ENCODE measurements at places on chromosomes 2 and 18.

DNA sequence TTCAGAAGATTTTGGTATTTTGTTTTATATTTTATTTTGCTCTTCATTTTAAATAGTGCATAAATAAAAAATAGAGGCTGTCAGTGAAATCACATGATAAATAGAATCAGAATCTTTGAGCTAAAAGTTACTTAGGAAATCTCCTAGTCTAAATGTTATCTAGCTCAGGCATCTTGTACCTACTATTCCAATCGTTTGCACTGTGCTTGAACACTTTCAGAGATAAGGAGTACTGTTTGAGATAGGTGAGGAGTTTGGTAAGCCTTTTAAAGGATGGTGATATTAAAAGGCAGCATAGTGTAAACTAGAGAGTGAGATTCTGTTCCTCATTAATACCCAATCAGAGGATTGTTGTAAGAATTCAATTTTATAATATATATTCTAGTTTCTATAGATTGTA lies 157.2 kb upstream of the MYO3B start:
- no peak for DNase-seq

DNA sequence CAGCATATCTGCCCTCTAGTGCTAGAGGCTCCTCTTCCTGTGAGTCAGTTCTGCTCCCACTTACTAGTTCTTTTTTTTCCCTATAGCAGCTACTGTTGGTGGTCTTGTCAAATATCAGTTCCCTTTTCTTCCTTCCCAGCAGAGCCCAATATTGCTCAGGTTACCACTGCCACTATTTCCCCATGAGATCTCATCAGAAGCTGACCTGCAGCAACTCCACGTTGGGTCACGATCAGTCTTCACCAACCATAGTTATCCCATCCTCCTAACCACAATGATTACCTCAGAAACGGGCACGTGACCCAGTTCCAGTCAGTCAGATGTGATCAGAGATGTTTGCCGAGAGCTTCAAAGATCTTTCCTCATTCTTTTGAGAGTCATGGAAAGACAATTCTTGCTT lies 59.7 kb upstream of the CAPN13 start:
- DNase-seq, result no peak

GRCh38 chr2:240149943-240150784 lies 9.7 kb upstream of the OTOS start:
- DNase-seq, result peak; percentile 45

- no peak for DNase-seq
Measured at GRCh38 chr2:47211497-47212011, 56.4 kb upstream of the STPG4 start.

- no peak for DNase-seq
Measured at GRCh38 chr2:121288454-121289231, 3.6 kb upstream of the TFCP2L1 start.

- DNase-seq, result peak; percentile 17
Measured at GRCh38 chr18:2656981-2657512, 1.5 kb downstream of the SMCHD1 start.

GRCh38 chr18:60372132-60372531 lies 443 bp downstream of the MC4R start:
- no peak for DNase-seq

DNA sequence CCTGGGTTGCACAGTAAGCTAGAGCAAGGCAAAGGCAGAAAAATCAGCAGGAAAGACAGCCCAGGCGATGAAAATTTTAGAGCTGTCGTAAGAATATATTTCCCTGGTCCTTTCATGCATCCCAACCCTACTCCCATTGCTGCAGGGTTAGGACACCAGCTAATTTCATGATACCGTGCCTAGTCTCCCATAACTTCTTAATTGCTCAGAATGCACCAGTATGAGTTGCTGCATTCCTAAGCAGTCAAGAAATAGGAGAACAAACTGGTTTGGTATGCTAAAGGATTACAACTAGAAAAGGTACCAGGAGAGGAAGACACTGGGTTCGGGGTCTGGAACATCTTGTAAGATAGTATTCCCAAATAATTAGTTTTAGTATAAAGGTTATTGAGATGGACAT lies 269.4 kb upstream of the NRXN1 start:
- peak; percentile 8 for DNase-seq

DNA sequence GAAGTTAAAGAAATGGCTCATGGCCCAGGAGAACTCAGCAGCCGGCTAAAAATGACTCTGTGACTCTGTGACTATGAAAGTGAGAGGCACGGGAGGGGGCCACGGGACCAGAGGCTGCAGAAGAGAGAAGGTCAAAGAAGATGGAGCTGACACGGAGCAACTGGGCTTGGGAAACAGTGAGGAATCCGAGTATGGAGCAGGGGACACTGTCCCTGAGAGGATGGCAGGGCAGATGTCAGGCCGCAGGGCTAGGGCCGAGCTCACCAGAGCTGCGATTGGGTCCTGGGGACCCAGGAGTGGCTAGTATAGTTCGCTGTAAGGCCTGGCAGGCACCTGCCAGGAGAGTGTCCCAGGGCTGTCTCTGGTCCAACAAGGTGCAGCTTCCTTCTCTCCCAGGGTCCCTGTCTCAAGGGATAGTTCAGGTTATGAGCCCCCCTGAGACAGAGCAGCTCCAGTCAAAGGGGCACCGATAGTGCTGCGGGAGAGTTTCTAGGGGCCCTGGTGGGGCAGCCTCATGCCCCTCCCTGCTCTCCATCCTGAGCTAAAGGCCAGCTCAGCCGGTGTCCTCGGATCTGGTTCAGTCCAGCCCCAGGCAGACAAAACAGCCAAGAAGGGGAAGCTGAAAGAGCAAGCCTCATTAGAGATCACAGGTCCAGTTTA lies 42.7 kb downstream of the CIB4 start:
- DNase-seq, result no peak

- DNase-seq, result peak; percentile 31
Measured at GRCh38 chr2:113080134-113080533, 12.4 kb downstream of the IL1F10 start.

- DNase-seq, result no peak
Measured at GRCh38 chr2:26724784-26725520, 32.4 kb downstream of the KCNK3 start.

DNA sequence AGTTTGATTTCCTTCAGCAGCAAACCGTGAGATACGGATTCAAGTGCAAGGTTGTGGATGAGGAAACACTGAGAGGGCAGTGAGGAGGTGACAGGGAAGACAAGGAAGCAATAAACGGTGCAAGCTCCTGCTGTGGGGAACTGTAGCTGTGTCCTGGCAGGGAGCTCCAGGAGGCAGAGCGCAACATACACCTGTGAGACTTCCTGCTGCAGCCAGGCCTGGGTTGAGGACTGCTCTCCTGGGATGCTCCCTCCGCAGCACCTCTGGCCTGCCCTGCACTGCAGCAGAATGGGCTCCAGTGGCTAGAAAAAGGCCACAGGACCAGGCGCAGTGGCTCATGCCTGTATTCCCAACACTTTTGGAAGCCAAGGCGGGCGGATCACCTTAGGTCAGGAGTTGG lies 85.5 kb downstream of the MRO start:
- DNase-seq, result no peak

DNA sequence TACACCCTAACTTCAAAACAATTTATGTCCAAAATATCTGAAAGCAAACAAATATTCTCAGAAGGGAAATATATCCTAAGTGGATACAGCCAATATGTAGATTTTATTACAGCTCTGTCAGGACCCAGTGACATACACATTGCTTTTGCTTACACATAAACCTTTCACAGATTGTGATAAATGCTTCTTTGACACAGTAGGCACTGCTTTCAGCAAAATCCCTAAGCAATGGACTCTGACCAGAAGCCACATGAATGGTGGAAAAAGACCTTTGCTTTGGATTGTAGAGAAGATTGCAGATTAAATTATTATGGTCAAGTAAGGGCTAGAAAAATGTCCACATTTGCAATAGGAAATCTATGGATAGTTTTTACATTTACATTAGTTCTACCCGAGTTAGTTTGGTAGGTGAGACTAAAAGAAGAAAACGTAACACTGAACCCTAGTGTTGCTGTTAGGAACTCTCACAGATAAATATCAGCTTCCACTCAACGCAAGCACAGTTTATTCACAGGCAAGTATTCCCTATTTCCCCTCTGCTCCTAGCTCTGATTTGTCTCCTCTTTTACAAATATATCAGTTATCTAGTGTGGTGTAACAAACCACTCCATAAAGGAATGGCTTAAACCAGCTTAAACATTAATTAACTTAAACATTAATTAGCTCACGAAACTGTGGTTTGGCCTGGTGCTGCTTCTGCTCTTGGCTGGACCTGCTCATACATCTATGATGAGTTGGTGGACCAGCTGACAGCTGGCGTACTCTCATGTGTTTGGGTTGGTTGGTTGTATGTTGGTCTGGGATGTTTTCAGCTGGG lies 23.6 kb upstream of the SERPINE2 start:
- no peak for DNase-seq

DNA sequence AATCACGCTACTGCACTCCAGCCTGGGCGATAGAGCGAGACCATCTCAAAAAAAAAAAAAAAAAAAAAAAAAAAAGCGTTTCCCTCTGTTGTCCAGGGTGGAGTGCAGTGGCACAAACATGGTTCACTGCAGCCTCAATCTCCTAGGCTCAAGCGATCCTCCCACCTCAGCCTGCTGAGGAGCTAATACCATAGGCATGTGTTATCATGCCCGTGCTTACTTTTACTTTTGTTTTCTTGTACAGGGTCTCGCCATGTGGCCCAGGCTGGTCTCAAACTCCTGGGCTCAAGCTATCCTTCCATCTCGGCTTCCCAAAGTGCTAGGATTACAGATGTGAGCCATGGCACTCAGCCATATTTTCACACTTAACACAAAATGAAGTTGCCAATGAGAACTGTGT lies 37.5 kb downstream of the PSME4 start:
- no peak for DNase-seq

DNA sequence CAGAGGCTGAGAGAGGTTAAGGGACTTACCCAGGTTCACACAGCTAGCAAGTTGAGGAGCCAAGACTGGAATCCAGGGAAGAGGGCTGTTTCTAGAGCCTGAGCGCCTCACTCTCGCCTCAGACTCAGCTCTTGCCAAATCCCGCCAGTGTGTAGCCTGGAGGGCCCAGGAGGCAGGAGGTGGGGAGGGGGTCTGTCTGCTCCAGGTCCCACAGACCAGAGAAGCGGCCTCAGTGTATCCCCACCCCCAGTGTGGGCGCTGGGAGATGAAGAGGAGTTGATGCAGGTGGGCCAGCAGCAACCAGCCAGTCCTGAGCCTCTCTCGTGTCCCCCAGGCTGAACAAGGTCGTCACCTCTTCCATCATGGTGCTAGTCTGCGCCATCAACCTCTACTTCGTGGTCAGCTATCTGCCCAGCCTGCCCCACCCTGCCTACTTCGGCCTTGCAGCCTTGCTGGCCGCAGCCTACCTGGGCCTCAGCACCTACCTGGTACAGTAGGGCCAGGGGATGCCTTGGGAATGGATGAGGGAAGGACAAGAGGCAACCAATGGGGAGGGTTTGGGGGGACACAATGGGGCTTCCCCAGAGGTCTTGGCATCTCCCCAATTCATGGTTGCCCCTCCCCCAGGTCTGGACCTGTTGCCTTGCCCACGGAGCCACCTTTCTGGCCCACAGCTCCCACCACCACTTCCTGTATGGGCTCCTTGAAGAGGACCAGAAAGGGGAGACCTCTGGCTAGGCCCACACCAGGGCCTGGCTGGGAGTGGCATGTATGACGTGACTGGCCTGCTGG lies 5.2 kb upstream of the CTDSP1 start:
- no peak for DNase-seq

DNA sequence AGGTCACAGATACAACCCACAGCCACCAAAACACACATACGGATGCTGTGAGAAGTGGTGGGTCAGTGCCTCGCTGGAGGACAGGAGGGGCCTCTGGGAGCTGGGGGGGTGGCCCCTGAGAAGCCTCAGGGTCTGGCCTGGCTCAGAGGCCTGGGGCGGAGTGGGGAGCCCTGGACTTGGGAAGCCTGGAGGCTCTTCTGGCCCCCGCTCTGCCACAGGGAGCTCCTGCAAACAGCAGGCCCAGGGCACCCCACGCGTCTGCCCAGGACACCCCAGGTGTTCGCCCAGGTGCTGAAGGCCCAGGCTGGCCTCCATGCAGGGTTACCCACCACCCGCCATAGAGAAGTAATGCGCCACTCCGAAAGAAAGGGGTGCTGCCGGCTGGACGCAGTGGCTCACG lies 25.9 kb downstream of the THAP4 start:
- no peak for DNase-seq

- no peak for DNase-seq
Measured at GRCh38 chr2:10028988-10029874, 14.1 kb upstream of the KLF11 start.

GRCh38 chr2:161414042-161415033 lies 1.8 kb upstream of the TBR1 start:
- peak; percentile 37 for DNase-seq

DNA sequence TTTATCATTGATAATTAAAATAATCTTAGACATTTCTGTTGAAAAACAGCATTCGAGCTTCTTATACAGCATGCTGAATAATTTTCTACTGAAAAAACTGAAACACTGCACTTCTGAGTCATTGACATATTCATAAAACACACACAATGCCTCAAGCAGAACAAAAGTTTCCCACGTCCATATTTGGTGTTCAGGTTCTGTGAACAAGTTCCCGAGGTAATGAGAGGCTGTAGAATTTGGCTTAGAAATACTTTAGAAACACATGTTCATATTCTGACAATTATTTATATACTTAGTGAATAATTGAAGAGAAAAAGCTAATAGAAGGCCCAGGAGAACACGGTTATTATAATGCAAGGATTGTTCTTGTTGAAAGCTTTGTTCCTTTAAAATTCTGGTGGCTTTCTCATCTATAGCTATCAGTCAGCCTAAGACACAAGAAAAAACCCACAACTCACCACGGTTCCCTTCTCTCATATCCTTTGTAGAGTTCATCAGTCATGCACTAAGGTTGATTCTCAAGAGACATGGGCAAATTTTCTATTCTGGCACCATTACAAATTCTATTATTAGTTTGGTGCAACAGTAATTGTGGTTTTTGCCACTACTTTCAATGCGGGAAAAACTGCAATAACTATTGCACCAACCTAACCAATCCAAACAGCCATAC lies 194.4 kb downstream of the TMX3 start:
- DNase-seq, result peak; percentile 80

DNA sequence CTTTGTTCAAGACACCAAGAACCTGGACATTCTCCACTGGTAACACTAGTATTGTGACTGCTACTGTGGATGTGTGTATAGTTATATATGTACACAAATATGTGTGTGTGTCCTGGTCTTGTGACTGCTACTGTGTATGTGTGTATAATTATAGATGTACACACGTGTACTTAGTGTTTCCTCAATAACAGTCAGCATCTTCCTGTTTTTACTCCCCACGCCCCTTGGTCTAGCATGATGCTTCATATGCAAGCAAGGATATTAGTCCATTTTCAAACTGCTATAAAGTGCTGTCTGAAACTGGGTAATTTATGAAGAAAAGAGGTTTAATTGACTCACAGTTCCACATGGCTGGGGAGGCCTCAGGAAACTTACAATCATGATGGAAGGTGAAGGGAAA lies 802.7 kb downstream of the RNF144A start:
- no peak for DNase-seq

GRCh38 chr18:58139459-58140386 lies 95.7 kb downstream of the NEDD4L start:
- no peak for DNase-seq
